ENCODE measurements at places on chromosomes 3 and 15.

GRCh38 chr3:25536521-25537391 lies 108.7 kb downstream of the RARB start:
- DNase-seq, result no peak

DNA sequence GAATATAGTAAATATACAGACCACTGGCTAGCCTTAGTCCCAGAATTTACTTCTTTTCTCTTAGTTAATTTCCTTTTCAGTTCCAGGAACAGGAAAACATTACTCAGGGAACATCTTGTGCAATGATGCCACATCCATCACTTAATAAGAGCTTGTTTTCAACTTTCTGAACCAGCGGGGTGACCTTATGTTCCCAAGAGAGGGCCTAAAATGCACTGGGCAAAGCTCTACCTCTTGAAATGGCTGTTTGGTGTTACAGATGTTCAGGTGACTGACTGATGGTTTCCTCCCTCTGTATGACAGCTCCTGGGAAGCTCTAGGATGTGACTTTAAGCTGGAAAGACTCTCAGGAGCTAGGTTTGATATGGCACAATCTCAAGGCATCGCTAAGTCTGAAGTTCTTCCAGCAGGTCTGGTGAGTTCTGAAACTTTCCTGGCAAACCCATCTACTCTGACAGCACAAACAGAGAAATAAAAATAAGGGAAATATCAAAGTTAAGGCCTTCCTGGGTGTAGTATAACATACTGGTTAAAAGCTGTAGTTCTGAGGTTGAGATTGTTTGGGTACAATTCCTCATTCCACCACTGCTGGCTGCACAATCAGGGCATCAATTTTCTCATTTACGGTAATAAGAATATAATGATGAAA lies 98.6 kb downstream of the ZIC1 start:
- DNase-seq, result no peak

DNA sequence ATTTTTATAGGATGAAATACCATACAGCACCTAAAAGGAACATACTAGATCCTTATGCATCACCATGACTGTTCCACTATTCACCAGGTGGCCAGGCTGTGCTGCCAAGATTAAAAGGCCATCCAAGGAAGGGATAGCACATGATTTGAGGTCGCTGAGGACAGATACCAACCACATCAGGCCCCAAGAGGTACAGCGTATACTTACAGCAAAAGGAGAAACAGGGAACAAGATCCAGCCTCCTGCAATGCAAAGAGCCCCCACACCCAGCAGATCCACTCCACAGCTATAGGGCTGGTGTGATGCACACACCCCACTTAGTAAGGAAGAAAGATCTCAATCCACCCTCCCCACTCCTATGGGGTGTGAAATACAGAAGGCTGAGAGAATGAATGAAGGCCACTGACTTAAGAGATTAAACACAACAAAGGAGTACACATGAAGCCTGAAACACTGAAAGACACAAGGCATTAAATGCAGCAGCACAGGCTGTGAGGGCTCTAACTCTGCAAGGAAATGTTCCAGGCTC lies 32.0 kb upstream of the ZNF445 start:
- no peak for DNase-seq

DNA sequence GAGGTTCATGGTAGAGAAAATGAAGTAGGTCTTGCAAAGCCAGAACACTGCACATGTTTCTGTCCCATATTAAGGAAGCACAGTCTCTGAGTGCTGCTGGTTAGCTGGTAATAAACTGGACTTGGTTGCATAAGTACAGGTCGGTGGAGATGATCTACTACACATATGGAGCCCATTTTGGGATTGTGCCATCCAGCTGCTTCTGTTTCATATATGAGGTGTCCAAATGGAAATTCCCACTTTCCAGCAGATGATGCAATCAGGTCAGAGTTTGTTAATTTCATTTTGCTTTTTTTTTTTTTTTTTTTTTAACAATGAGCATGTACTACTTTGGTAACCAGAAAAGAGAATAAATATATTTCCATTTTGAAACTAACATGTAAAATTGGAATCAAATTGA lies 122.6 kb downstream of the SATB1 start:
- DNase-seq, result no peak

DNA sequence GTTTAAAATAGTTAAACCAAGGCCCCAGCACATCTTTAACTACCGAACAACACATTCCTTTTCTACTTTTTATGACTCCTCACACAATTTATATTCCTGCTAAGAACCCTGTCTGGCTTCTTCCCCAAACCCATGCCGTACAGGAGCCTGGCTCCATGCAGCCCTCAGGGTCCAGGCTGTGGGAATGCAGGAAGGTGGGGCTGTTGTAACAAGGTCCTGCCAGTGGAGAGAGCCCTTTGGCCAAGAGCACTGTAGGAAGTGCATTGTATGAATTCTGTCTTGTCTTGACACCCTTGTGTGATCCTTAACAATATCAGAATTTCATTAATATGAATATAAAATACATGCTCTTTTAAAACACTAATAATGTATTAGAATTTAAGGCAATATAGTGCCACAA lies 563.8 kb downstream of the TBL1XR1 start:
- no peak for DNase-seq

GRCh38 chr3:195551381-195551978 lies 8.4 kb upstream of the PPP1R2 start:
- DNase-seq, result no peak

GRCh38 chr3:121601212-121601812 lies 8.1 kb downstream of the FBXO40 start:
- no peak for DNase-seq

GRCh38 chr3:194360568-194360967 lies 9.0 kb downstream of the LRRC15 start:
- no peak for DNase-seq

DNA sequence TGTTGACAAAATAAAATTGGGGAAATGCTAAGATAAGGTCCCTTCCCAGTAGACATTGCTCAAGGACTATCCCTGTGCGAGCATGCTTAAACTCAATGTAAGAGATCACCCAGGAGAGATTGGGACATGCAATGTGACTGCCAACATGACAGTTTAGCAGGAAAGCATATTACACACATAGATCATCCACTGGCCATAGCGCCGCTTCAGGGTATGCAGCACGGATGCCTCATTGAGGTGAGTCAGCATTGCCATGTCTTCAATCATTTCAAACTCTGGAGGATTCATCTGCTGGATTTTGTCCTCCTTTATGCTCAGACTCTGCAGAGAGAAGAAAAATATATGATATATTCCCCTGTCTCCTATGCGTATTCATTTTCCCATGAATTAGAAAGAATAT lies 8.9 kb downstream of the MYH15 start:
- no peak for DNase-seq

DNA sequence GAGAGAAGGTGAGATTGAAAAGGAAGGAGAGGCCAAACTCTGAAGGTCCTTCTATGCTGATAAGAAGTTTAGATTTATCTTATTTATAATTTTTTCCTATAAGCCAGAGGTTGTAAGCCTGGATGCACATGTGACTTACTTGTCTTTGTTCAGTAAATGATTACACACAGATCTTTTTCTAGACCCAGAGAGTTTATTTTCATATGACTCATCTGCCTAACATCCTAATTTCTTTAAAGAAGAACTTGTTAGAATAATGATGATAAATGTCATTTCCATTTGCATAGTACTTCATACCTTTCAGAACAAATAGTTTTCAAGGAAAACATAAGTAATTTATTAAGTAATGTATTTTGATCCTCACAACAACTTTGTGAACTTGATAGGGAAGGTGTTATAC lies 434.8 kb upstream of the DPH6 start:
- no peak for DNase-seq

DNA sequence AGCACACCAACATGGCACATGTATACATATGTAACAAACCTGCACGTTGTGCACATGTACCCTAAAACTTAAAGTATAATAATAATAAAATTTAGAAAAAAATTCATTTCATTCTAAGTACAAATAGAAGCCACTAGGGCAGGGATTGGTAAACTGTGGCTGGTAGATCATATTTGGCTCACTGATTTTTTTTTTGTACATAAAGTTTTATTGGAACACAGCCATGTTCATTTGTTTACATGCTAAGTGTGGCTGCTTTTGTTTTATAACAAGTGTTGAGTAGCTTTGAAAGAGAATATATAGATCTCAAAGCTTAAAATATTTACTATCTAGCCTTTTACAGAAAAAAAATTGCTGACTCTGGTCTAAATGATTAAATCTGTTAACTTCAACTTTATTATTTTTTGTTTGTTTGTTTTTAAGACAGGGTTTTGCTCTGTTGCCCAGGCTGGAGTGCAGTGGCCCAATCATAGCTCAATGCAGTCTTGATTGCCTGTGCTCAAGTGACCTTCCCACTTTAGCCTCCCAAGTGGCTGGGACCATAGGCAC lies 32.8 kb downstream of the SLC30A4 start:
- DNase-seq, result no peak

DNA sequence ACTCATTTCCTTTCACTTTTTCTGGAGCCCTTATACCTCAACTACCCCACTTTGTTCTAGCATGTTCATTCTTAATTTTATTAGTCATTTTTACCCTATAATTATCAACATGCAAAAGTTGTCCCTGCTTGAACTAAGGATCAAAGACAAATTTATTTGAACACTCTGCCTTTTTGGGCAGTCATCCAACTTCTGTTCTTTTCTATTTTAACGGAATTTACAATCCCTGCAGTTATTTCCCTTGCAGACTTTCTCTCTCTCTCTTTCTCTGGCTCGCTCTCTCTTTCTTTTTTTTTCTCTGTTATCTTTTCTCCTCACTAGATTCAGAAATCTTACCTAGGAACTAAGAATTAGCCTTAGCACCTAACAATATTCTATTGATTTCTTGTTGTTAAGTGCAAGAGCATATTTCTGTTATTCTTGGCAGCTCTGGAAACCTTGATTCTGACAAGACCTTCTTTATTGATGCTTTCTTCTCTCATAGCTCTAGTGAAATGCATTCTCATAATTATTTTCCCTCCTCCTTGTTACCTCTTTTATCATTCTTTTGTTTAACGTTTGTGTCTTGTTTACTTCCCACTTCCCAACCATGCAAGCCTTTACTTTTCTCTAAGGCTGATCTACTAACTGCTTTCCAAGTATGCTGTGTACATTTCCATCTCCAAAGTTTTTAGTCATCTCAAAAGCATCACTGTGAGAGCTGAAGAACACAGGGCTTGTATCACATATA lies 951.6 kb downstream of the DIPK2A start:
- DNase-seq, result no peak

- no peak for DNase-seq
Measured at GRCh38 chr15:98943601-98944151, 63.9 kb downstream of the PGPEP1L start.

Measured in NCI-H187 (cell line).